ENCODE measurements at places on chromosomes 1 and 21.

- no peak for DNase-seq
Observed at GRCh38 chr21:17602874-17603273, 9.8 kb downstream of the BTG3 start.

GRCh38 chr1:232568906-232569553, 60.9 kb downstream of the SIPA1L2 start:
- DNase-seq: no peak

GRCh38 chr1:196858811-196859210, 29.0 kb upstream of the CFHR4 start:
- no peak for DNase-seq

GRCh38 chr1:88877382-88877825, 14.0 kb downstream of the GTF2B start:
- peak; percentile 31 for DNase-seq

- DNase-seq: no peak
Observed at GRCh38 chr1:107777664-107778047, 187.3 kb downstream of the VAV3 start.

DNA sequence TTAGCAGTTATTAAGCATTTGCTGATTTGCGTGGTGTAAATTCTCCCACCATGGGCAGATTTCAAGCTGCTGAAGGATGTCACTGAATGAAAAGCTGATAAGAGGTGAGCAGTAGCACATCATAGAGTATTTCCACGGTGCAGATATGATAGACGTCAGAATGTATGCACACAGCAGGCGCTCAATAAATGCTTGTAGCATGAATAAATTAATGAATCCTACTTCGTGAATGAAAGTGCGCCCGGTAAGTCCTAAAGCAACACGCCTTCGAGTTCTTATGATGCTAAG, 510 bp upstream of the UBIAD1 start:
- DNase-seq: no peak

GRCh38 chr1:235649368-235650163, at the start of gene GNG4:
GNG4 (minus strand) TSS chr1:235649784; CDS start chr1:235583838, 65,946 bp downstream.
- DNase-seq: peak; percentile 57
